ENCODE measurements at places on chromosomes 3 and 15. TPM values are rescaled to one million over a fixed set of nuclear protein-coding genes. Genes with fewer than 3 reads are reported as not detected.

Gene MRPS11
- total RNA-seq, result 59.6 TPM

Gene MUSTN1
- 0.85 TPM for total RNA-seq

DNA sequence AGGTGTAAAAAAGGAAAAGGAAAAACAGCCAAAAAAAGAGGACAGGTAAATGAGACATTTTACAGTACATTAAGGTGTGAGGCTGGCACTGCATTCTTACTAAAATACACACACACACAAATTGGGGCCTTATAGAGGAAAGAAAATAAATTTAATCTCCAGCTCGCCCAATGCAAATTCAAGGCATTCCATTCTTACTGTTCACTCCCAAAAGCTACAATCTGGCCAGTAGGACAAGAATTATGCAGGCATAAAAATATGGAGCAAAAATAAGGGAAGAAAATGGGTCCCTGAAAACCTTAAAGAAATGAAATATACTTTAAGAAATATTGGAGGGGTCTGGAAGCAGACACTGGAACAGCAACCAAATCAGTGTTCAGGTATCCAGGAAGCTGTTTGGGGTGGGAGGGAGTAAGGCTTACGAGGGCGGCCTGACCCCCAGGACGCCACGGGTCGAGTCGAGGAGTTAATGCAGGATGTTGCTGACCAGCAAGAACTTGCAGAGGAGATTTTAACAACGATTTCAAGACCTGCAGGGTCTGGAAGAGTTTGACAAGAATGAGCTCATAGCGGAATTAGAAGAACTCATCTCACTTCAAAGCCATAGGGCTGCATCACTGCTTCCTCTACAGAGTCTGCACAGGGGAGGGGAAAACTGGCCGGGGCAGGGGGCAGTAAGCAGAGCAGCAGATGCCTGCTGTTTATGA, 245.5 kb downstream of the TBL1XR1 start:
- H3K4me3 ChIP-seq, result no peak overlapping the region
- H3K4me1 ChIP-seq, result peaks cover 5% of the 10 kb centered on the region
- H3K27me3 ChIP-seq, result no peaks in the 10 kb centered on the region
- DNase-seq, result no peak
- H3K36me3 ChIP-seq, result no peaks in the 10 kb centered on the region

DNA sequence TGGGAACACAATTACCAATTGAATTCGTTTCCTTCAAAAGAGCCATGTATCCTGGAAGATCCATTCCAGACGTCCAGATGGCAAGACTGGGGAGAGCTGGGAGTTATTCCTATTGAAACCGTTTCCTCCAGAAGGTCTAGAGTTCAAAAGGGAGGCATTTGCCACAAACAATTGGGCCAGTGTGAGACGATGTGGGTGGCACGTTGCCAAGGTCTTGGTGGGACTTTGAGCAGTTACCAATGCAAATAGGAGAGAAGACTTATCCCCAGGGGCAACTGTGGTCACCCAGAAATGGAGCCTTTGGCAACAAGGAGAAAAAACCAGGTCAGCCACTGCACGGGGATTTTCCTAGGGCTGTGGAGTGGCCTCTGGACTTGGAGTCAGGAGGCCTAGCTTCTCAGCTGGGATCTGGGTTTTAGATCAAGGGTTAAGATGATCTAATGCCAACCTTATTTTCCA, 29.6 kb upstream of the TLE3 start:
- no peaks in the 10 kb centered on the region for H3K36me3 ChIP-seq
- H3K4me1 ChIP-seq, result no peaks in the 10 kb centered on the region
- no peak for DNase-seq
- H3K27me3 ChIP-seq, result no peaks in the 10 kb centered on the region
- no peak overlapping the region for H3K27ac ChIP-seq

DNA sequence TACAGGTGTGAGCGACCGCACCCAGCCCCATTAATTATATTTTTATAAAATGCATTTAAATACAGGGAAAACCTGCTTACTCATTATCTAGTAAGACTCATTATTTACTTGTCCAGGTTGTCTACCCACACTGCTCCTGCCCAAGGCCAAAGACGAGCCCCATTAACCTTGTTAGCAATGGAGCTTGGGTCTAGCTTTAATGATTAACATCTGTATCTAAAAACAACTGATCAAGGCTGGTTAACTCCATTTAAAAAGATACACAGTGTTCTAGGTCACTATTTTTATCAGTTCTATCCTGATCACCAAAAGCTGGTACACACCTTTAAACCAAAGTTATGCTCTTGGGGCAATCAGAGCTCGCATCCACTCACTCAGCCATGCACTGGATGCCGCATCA, 10.4 kb upstream of the NCKIPSD start:
- DNase-seq, result no peak
- no peaks in the 10 kb centered on the region for H3K4me1 ChIP-seq
